ENCODE measurements at places on chromosomes 5 and 9.

GRCh38 chr5:91906027-91906426 is 522.9 kb upstream of the ARRDC3 start:
- DNase-seq, result no peak

- no peak for DNase-seq
These were observed 82.3 kb upstream of the ZNF608 start for GRCh38 chr5:124828731-124829234.

DNA sequence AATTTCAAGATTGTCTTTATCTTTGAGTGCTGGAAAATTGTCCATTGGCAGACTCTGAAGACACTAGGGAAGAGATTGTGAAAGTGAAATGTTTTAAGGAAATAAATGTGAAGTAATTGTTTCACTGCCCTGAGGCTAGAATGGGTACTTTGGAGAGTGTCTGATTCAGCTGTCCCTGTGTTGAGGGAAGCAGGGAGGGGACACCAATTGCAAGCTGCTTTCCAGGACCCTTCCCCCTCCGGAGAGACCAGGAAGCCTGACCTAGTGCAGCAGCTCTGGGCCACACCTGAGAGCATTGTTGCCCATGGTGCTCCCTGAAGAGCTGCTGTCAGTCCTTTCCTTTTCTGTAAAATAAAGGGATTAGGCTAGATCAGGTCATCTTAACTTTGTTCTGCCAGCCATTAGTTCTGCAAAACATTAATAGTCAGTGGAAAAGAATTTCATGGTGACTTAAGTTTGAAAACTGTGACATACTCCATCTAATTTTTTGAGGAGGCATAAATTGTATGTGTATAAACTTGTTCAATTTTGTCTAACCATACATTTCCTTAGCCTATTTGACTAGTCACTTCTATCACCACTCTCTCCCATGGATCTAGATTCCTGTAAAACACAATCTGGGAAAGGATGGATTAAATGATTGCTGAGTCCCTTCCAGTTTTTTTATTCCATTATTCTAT is 18.8 kb downstream of the MAP1B start:
- no peak for DNase-seq

DNA sequence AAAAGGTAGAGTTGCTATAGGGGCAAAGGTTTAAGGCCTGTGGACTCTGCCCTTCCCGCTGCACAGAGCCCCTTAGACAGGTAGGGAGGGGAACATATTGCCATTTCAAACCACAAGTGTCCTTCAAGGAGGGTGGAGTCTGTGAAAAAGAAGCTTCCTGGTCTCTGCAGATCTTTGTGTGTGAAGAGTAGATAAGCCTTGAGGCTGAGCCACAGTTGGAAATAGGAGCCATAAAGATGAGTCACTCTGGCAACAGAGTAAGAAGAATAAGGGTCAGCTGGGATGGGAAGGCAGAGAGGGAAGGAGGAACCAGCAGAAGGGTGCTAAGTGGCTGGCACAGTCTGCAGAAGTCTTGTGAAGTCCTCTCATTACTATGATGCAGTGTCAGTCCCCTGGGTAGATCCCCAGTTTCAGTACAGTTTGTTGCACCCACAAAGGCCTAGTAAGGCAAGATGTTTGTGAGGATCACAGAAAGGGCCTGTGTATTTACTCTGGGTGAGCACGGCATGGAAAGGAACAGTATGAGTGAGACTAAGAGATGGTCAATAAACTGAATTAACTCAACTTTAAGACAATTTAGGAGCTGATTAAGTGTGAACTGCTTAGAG is 18.1 kb downstream of the GRXCR2 start:
- no peak for DNase-seq

GRCh38 chr9:119771341-119771740 is 402.1 kb upstream of the BRINP1 start:
- no peak for DNase-seq

- peak; percentile 82 for DNase-seq
These were observed 100.3 kb upstream of the PANK3 start for GRCh38 chr5:168679515-168679920.

DNA sequence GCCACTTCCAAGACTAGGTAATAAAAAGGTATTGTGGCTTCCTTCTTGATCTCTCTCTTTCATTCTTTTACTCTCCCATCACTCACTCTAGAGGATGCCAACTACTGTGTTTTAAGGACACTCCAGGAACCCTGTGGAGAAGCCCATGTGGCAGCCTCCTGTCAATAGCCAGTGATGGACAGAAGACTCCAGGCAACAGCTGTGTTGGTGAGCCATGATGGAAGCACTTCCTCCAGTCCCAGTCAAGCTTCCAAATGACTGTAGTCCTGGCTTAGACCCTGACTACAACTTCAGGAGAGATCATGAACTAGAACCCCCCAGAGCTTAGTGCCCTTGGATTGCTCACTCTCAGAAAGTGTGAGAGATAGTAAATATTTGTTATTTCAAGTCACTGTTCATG is 123.9 kb downstream of the PPP2R2B start:
- no peak for DNase-seq

GRCh38 chr5:154871734-154872133 is 13.3 kb downstream of the CNOT8 start:
- no peak for DNase-seq

- DNase-seq, result no peak
These were observed 227.9 kb downstream of the ESM1 start for GRCh38 chr5:54757541-54757940.

DNA sequence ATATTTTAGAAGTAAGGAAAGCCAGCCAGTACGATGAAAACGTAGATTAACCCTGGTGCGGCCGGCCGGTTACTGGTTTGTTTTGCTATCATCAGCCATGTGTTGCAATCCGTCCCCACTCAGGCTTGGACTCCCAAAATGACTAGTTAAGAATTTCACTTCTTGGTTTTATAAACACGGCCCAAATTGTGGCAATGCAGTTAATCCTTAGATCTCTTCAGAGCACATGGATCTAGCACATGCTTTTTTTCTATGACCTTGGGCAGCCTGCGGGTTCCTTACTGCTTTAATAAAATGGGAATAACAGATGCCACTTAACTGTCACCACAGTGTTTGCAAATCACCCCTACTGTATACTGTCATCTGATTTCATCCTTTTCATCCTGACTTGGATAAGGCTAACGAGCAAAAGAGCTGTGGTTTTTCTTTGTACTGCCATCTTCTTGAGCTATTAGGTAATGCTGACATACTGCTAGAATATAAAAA is 1.5 kb downstream of the NDFIP1 start:
- no peak for DNase-seq

DNA sequence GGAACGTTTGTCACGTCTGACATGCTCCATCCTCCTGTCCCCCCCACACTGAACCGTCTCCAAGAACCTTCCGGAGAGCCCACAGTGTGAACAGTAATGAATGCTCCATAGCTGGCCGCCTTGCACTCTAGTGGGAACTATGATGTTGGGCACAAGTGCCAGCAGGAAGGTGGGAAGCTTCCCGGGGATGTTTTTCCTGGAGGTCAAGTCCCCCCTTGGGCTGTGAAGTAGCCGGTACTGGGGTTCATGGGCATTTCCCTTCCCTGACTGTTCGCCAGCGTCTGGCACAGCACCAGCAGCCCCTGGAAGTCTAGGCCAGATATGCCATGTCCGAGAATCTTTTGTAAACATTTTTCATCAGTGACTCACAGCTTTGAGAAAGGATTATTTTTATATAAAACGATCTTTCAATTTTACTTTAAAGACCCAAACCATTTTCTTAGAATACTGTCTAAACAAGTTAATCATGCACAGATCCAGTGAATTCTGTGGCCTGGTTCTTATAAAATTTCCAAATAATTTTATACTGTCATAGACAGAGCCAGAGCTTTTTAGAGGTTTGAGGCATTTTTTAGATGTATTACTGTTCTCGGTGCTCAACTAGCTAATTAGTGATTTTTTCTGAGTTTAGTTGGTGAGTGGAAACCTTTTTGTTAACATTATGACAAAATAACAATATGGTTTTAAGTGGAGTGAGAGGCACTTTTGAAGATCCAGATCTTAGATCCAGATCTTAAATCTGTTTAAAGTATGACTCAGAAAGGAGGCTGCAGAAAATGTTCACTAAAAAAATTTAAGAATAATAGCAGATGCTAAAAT is 11.6 kb downstream of the ABL1 start:
- DNase-seq, result no peak

GRCh38 chr9:137085920-137086530 is 760 bp upstream of the MAN1B1 start:
- peak; percentile 76 for DNase-seq

- DNase-seq, result no peak
These were observed 21.3 kb upstream of the AOPEP start for GRCh38 chr9:94705162-94705702.

All from activated effector memory CD4-positive, alpha-beta T cell treated with anti-CD3 and anti-CD28 coated beads, Interleukin-2, amount 50 U/mL, for 16 hours (primary cell).